ENCODE measurements at places on chromosomes 13 and 19. TPM values are rescaled to one million over a fixed set of nuclear protein-coding genes. Genes with fewer than 3 reads are reported as not detected.
A peak's percentile ranks its signal among the peaks of the same experiment; 100 is the strongest.

The RPL36 gene
- 331 TPM for total RNA-seq

The SRRM5 gene
- total RNA-seq, result 8.4 TPM

- no peak overlapping the region for H3K27ac ChIP-seq
- peak; percentile 76 for DNase-seq
- no peak overlapping the region for H3K4me3 ChIP-seq
- no peaks in the 10 kb centered on the region for H3K36me3 ChIP-seq
Measured at GRCh38 chr13:98839856-98840769, 87.6 kb upstream of the SLC15A1 start.

DNA sequence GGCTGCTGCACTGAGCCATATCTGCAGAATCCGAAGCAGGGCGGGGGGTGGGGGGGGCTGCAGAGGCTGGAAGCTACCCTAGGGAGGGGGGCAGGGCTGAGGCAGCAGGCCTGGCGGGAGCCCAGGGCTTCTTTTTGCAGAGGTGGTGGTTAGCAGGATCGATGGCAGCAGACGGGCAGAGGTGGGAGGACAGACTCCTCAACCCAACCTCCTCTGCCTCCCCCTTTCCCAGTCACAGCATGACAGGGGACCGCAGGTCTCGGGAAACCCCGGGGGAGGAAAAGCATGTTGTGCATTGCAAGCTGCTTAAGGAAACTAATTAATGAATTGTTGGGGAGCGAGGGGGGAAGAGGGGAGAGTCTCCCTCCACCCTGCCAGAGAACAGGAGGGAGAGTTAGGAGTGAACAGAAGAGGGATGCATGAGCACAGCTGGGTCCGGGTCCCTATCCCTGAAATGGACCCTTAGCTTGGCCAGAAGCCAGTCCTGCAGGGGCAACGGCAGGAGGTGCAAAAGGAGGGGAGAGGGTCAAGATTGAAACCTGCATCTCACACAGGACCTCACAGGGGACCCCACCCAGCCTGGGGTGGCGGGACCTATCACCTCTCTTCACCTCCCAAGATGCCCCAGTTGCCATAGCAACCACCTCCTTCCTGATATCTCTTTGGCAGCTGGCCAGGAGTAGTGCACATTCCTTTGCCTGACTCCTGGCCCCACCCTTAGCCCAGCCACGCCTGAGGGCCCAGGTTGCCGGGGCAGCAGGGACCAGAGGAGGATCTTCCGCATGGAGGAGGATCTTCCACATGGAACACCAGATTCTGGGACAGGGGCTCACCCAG, 1.8 kb downstream of the FXYD7 start:
- H3K4me1 ChIP-seq, result peaks cover 14% of the 10 kb centered on the region
- H3K27me3 ChIP-seq, result no peaks in the 10 kb centered on the region
- no peaks in the 10 kb centered on the region for H3K36me3 ChIP-seq
- no peak overlapping the region for H3K4me3 ChIP-seq
- no peak for DNase-seq

DNA sequence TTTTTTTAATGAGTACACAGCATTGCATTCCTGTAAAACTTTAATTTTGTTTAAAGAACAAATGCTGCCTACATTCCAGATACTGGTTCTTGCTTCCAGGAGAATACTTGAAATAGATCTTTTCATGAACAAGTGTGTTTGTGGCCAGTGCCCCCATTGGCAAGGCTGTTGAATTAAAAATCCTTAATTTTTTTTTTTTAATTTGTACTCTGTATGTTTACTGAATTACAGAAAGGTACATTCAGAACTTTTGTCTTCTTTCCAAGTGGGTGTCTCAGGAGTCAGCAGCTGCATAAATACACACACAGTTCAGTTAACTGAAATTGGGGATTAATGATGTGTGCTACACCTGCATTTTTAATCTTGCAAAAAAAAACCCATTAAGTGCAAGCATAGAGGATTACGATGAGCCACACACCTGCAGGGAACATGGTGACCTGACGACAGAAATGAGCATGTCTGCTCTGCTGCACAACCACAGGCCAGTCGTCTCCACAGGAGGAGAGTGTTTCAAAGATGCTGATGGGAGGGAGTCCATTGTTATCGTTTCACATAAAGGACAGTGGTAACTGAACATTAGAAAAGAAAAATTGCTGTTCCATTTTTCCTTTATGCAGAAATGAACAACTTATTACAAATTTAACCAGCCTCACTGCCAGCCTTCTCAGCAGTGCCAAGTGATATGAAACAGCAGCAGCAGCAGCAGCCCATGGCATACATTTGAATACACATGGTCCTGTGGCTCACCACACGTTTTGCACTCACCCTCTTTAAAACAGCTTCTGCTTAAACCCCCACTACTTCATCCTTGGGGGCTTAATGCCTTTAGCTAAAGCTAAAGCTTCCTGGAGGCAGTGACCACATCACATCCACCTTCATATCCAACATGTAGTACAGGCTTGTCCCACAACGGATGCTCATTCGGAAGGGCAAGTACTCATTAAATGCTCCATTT, 72.3 kb upstream of the RFC3 start:
- peaks cover 3% of the 10 kb centered on the region for H3K4me1 ChIP-seq
- DNase-seq, result peak; percentile 33
- no peaks in the 10 kb centered on the region for H3K27me3 ChIP-seq
- no peak overlapping the region for H3K27ac ChIP-seq

GRCh38 chr19:46637224-46637623, 1.2 kb upstream of the GNG8 start:
- peaks cover 10% of the 10 kb centered on the region for H3K4me1 ChIP-seq
- no peak overlapping the region for H3K27ac ChIP-seq
- H3K4me3 ChIP-seq, result no peak overlapping the region
- no peaks in the 10 kb centered on the region for H3K27me3 ChIP-seq
- no peaks in the 10 kb centered on the region for H3K36me3 ChIP-seq
